H9 (cell line): ENCODE measurements at places on chromosomes 5 and 9.

- no peak for DNase-seq
These were observed 106.8 kb upstream of the CD180 start for GRCh38 chr5:67303356-67303755.

DNA sequence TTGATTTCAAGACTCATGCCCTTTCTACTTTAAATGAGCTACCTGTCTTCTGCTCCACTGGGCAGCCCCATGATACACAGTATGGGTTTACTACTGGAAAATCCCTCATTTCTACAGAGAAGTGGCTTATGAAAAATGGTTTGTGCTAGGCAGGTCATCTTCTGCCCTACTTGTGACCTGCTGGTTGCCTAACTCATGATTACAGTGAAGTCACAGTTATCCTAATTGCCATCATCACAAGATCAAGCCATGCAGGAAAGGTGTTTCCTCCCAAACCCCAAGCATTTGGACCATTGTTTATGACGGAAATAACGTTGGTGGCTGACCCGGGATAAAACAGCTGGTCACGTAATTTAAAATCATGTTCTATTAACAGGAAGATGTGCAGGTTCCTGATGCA lies 330.6 kb downstream of the ACTL7B start:
- DNase-seq = no peak

GRCh38 chr9:35436933-35437332 lies 53.0 kb upstream of the RUSC2 start:
- DNase-seq = no peak

DNA sequence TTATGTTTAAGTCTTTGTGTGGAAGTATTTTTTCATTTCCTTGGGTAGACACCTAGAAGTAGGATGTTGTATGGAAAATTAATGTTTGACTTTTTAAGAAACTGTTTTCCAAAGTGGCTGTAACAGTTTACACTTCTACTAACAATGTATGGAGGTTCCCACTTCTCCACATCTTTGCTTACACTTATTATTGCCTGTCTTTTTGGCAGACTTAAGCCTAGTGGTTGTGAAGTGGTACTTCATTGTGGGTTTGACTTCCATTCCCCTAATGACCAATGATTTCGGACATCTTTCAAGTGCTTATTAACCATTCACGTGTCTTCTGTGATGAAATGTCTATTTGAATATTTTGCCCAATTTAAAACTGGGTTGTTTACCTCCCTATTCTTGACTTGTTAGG lies 91.5 kb upstream of the CDKN2B start:
- DNase-seq = no peak

GRCh38 chr9:76353280-76353679 lies 40.9 kb downstream of the RFK start:
- DNase-seq = no peak

DNA sequence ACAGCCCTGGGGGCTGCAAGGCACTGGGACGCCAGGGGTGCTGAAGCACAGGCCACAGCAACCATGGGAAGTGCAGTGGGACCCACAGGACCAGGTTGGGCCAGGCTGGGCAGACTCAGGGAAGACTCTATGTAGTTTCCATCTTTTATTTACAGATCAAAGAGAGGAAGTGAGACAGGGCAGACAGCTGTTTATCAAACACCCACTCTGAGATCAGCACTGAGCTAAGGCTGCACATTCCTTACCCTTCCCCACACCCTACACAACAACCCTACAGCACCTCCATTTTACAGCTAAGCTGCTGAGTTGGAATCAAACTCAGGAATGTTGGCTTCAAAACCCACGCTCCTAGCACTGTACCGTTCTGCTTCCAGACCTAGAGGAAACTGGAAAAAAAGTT lies 19.8 kb downstream of the BARHL1 start:
- no peak for DNase-seq

DNA sequence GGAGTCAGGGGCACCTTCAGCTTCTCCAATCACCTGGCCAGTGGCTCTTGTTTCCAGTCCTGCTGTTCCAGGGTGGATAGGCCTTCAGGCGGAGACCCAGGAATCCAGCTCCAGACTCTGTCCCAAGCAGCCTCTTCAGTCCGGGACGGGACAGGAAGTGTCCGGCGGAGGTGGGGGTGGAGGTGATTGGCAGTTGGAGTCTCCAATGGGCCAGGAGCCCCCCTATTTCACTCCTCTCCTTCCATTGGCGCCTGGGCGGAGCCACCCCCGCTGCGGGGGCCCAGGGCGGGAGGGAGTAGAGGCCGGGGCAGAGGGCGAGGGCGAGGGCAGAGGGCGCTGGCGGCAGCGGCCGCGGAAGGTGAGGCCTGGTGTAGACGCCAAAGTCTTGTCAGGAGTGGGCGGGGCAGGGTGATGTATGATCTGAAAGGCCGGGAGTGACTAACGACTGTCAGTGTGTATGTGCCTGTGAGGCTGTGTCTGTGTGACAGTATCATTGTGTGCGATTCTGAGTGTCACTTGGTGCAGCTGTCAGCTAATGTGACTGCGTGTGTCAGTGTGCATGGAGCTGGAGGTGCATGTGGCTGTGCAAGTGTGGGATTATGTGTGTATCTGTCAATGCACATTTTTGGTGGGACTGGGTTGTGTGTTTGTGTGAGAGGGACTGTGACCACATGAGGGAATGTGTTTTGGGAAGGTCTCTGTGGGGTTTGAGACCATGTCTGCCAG lies at the start of gene IL11RA:
Gene IL11RA, plus strand, starts transcription at position 310 of the 726 bp plus-strand sequence. CDS start 3,033 bp downstream, outside the sequence.
- DNase-seq = peak; percentile 98

DNA sequence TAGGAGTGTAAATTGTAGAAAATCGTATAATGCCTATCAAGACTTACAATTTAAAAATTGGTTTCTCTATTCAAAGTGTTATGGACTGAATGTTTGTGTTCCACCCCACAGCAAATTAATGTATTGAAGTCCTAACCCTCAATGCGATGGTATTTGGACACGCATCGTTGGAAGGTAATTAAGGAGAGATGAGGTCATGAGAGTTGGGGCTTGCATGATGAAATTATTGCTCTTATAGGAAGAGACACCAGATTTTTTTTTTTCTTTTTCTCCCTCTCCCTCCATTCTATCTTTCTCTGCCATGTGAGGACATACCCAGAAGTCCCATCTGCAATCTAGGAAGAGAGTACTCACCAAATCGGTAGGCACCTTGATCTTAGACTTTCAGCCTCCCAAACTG lies 189.2 kb downstream of the MAN2A1 start:
- DNase-seq = no peak

DNA sequence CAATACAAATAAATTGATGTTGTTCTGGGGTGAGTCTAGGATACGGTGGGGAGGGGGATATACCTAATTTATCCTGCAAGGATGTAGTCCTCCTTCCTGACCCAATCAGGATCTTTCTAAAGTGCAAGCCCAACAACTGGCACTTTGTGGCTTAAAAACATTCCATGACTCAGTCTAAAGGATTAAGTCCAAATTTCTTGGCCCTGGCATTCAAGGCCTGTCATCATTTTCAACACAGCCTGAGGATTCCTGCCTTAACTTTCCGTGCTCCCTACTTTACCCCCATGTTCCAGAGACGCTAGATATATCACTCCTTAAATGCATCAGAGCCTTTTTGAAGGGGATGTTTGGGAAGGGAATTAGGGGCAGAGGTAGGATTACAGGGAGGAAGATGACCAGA lies 1.0 kb downstream of the FAM221B start:
- DNase-seq = no peak

DNA sequence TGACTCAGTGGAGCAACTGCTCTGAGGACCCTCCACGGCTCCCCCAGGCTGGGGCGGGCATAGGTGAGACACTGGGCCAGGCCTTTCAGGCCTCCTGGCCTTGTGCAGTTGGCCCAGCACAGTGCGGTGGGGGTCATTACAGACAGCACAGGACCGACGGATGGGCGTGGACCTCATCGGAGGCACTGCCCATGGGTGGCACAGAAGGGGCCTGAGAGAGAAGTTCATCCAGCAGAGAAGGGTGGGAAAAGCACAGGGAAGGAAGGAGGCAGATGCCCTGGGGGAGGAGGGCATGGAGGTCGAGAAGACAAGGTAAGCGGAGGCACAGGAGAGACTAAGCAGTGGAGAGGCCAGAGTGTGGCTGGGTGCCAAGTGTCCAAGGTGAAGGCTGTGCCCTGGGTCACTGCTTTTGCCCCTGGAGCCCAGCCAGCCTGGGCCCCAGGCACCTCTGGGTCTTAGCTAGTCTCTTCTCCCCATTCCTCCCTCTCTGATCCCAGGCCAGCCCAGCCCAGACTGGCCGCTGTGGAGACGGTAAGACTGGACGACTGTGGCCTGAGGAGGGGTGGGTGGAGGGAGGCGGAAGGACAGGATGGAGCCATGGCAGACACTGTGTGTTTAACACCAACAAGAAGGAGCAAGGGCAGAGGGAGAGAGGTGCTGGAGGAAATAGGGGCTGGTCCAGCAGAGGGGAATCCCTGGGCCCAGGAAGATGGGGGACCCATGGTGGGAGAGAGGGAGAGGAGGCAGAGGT lies 5.7 kb downstream of the IL3 start:
- no peak for DNase-seq

DNA sequence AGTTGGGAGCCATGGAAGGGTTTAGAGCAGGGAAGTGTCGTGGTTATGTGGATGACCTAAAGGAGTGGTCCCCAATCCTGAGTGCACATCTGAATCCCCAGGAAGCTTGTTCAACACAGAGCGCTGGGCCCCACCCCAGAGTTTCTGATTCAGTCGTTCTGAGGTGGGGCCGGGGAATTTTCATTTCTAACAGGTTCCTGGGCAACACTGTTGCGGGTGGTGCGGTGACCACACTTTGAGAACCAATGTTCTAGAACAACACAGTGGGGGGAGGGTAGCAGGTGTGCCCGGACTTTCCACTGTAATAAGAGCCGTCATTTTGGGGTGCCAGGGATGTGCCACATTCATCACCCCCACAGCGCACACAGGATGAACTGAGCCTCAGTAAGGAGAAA lies 39.3 kb downstream of the DUSP1 start:
- no peak for DNase-seq

DNA sequence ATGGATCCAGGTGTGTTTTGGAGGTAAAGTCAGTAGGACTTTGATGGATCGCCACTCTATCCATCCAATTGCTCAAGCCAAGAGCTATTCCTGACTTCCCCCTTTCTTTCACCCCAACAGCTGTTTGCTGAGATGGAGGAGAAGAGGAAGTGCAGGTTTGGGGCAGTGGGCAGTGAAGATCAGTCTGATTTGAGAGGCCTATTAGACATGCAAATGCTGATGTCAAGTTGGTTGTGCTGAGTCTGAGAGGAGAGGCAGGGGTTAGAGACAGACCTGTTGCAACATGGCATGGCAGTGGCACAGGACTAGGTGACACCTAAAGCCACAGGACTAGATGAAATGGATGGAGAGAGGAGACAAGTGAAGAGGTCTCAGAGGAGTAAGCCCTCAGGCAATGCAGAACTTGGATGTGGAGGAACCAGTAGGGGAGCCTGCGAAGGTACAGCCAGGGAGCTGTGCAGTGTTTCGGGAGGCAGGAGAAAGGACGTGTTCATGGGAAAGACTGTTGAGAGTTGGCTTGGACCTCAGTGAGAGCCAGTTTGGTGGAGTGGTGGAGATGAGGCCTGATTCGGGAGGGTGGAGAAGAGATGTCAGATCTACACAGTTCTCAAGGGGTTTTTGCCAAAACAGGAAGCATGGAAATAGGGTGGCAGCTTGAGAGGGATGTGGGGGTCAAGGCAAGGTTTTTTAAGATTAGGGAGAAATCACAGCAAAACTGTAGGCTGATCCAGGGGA lies 175.0 kb downstream of the MACROH2A1 start:
- DNase-seq = no peak

- DNase-seq = peak; percentile 85
These were observed at the start of gene AKNA for GRCh38 chr9:114387680-114388356. Gene AKNA (minus strand): TSS chr9:114387982. CDS start chr9:114381333, 6,649 bp downstream.

DNA sequence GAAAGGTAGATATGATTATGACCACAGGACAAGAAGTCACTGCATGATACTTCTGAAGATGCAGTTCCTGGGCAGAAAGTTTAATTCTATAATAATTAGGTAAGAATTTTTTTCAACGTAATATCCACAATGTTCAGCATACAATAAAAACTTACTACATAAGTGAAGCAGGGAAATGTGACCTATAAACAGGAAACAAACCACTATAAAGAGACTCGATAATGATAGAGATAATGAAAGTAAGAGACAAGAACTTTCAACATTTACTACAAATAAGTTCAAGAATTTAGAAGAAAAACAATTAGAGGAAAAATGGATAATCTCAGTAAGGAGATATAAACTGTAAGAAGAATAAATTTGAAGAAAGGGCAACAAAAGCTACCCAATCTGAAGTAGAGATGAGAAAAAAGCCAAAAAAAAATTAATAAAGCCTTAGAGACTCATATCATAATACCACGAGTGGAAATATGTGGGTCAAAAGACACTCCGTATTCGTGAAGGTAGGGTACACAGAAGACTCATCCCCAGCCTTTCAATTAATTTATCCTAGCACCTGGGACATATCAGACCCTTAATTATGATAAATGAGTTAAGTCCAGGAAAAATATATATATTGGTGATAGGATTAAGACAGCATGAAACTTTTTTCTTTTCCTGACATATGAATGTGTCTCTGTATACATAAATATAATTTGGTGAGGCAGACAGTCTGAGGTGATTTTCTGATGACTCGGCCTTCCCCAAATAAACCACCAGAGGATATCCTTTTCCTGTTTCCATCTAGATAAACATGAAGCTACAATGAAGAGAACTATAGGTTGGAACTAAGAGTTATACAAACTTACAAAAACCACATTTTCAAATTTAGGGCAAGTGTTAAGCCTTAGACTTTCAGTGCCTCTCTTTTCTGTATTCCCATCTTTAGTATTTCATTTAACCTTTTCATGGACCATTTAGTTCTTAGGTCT lies 120.4 kb downstream of the RAPGEF6 start:
- no peak for DNase-seq

GRCh38 chr5:175547842-175548241 lies 69.5 kb downstream of the SFXN1 start:
- no peak for DNase-seq

GRCh38 chr9:121557581-121558447 lies 58.2 kb upstream of the GGTA1 start:
- DNase-seq = peak; percentile 72

GRCh38 chr5:103120607-103121200 lies 603 bp downstream of the PPIP5K2 start:
- peak; percentile 31 for DNase-seq

GRCh38 chr5:18985171-18985758 lies 1002.7 kb downstream of the CDH18 start:
- no peak for DNase-seq

GRCh38 chr5:78755822-78756429 lies 107.4 kb upstream of the LHFPL2 start:
- DNase-seq = no peak

- DNase-seq = no peak
These were observed 109.7 kb upstream of the IER5L start for GRCh38 chr9:129287619-129288305.
